Epithelial cell of proximal tubule (primary cell): ENCODE measurements at places on chromosomes 5 and 9.

GRCh38 chr5:127011961-127012644, 18.3 kb downstream of the MARCHF3 start:
- no peak for DNase-seq

GRCh38 chr5:134459010-134459403, 47.3 kb upstream of the CDKN2AIPNL start:
- DNase-seq: no peak

DNA sequence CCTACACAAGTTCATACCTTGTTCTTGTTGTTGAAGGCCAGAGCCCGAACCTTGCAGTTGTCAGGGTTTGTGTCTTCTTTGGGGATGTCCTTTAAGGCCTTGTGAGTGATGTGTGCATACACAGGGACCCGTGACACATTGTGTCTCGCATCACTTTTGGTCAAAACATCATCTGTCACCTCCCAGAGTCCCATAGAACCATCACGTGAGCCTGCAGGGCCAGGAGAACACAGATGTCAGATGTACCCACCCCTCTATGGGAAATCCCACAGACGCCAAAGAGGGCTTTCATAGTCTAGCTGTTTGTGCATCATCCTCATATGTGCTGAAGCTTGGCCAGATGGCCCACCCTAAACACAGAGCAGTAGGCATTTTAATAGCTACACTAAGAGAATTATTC, 28.2 kb downstream of the DCAF12 start:
- DNase-seq: no peak

GRCh38 chr5:61306531-61307131, 25.4 kb upstream of the ZSWIM6 start:
- no peak for DNase-seq

DNA sequence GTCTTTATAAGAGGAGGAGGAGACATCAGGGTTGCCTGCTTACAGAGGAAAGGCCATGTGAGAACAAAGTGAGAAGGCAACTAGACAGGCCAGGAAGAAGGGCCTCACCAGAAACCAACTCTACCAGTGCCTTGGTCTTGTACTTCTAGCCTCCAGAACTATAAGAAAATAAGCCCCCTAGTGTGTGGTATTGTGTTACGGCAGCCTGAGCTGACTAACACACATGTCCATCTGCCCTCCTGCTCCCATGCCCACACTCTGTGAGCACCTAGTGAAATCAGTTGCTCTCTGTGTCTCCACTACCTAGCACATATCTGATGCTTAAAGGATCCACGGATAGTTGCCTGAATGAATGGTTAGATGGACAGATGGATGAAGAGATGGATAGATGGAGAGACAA, 6.9 kb downstream of the AK3 start:
- DNase-seq: no peak

- DNase-seq: no peak
Observed at GRCh38 chr5:119453040-119453373, 710 bp downstream of the HSD17B4 start.

DNA sequence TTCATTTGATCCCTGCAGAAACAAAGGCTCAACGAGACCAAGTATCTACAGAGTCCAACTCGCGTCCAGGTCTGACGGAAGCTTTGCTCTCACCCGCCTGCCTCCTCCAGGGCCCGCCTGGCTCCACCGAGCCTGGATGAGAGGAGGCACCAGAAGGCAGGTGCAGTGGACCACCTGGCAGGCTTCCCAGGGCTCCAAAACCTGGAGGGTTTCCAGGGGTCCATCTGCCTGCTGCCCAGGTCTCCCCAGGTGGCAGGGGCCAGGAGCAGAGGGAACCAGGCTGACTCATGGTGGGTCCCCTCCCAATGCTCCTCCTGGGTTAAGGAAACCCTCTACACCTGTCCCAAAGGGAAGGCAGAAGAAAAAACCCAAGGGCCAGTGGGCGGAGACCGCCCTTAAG, 59.5 kb downstream of the VAV2 start:
- DNase-seq: no peak

DNA sequence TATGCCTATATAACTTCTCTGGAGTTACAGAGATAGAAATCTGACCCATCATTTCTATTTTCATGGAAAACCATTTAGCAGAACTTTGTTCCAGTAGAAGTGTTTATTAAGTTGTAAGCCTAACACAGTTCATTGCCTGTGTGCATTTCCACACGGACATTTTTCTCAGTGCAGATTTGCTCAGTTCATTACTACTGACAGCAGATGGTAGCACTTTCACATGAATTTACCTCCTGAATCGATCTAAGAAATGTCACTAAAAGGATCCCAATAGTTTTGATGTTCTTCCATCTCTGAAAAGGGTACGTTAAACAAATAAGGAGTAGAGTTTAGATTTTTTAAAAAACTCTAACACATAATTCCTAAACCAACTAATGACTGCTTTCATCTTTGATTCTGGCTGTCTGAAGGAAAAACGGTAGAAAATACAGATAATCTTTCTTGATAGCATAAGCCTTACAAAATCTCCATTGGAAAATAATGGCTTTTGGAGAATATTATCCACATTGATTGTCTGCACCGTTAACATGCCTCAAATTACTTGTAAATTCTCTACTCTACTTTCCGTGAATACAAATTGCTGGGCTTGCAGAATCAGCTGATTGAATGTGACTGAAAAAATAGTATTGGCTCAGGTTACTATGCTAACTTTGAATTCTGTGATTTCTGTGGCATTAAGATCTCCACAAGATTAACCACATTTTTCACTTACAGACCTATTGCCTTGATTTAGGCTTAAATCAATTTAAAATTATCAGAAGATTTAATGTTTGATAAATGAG, 33.1 kb downstream of the RPS23 start:
- DNase-seq: no peak

DNA sequence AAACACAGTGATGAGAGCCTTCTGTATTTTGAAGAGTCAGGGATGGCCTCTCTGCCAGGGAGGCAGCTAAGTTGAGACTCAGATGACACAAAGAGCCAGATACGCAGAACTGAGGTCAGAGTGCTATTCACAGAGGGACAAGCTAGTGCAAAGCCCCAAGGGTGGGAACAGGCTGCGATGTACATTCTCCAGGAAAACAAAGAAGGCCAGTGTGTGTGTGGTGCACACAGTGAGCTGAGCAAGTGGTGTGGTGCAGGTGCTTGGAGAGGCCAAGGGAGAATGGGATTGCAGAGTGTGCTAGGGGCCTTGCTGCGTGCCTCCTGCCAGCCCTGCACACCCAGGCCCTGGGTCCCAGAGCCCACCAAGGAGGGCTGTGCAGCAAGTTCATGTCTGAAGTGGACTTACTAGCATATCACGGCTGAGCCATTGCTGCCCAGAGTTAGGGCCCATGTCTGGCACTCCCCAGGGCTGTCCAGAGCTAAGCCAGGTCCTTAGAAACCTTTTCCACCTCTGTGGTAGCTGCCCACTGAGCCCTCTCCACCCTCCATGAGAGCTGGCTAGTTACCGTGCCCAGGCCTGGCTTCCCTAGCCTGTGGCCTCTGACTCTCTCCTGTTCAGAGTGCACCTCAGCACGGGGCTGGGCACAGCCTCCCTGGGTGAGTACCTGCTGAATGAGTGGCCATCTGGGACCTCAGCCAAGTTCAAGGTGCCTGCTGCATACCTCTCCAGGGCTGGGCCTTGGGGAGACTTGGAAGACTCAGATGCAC, 9.3 kb downstream of the SLC25A48 start:
- no peak for DNase-seq

DNA sequence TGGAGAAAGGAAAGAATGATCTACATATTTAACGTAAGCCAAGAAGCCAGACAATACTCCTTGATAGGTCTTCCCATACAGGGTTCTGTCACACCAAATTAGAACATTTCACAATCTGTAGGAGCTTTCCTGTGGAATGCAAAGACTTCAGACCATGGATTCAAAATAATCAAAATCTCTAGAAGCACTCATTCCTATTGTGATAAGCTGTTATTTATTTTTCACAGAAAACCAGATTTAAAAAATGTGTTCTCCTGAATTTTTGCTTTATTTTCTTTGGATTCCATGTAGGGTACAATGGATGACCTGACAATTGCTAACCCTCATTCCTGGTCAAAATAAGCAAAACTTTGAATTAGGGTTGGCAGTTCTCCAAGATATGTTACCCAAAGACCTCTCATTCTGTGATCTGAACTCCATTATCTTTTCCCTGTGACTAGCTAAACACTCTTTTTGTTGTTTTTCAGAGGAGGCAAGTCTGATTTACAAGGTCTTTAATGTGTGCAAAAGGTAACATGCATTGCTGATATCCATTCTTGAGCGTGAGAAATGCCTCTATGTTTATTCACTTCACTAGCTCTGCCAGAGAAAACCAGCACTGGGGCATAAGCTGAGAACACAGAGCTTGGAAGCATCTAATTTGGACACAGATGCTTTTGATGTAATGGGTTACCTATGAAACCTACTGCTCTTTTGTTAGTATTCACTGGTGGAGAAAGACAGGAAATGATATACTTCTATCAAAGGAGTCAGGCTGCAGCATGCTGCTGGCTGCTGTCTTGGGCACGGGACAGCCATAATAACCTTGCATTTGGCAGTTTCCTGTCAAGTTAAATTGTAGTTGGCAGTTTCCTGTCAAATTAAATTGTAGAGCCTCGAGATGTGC, 31.4 kb downstream of the ACTBL2 start:
- DNase-seq: peak; percentile 97
